ENCODE measurements at places on chromosomes 11 and 22. TPM values are rescaled to one million over a fixed set of nuclear protein-coding genes. Genes with fewer than 3 reads are reported as not detected.

GRCh38 chr11:110472858-110473257, 43.1 kb downstream of the FDX1 start:
- DNase-seq, result no peak

DNA sequence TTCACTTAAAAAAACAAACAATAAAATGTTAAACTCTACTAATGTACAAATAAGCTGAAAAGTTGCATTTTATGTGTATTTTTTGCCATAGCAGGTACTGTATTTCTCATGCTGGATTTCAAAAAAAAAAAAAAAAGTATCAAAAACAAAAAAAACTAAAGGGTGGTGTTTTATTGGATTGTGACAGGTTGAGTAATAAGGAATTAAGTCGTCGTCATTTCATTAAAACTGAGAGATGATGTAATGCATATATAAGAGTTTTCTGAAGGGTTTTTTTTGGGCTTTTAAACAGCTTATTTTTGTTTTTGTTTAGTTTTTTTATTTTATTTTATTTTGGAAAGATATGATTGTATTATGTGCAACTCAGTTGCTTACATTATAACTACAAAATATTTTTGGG, 10.9 kb upstream of the ADSL start:
- DNase-seq, result no peak

- no peak for DNase-seq
These were observed 31.8 kb downstream of the RNF169 start for GRCh38 chr11:74780248-74781005.

- DNase-seq, result peak; percentile 10
These were observed 48.7 kb upstream of the GRIK4 start for GRCh38 chr11:120462825-120463224.

- no peak for DNase-seq
These were observed 93.7 kb downstream of the STIM1 start for GRCh38 chr11:3949125-3949524.

DNA sequence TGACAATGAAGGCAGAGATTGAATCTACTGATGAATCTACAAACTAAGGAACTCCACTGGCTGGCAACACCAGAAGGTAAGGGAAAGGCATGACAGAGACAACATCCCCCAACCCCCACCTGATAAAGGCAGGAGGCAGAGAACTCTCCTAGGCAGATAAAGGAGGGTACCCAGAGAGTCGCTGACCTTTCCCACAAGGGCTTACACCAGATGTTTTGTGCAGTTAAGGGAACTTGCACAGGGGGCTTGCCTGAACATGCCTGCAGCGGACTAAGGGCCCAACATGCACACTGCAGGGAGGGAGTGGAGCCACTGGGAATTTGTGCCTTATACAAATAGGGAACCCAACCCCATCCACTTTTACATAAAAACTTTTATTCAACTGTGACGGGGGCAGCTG, 1996.9 kb upstream of the RAG2 start:
- no peak for DNase-seq

- DNase-seq, result peak; percentile 65
These were observed 62.4 kb downstream of the NECTIN1 start for GRCh38 chr11:119666463-119667131.

GRCh38 chr11:60870276-60870675, 2.9 kb downstream of the ZP1 start:
- DNase-seq, result no peak

DNA sequence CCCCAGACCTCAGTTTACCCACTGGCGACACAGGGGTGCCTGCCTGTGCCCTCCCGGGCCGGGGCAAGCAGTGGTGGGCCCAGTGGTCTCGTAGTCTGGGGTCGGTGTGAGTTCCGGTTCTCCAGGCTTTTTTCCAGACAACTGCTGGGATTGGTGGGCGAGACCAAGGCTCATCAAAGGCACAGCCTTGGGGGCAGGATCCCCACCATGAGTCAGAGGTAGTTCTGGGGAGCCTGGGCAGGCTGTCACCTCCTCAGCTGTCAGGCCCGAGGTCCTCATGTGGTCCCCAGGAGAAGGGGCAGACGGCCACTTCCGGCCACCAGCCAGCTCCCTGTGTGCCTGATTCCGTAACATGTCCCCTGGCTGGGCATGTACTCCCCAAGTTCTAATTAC, 827 bp upstream of the MUC2 start:
- DNase-seq, result no peak

GRCh38 chr11:120024586-120024985, 113.3 kb downstream of the TRIM29 start:
- DNase-seq, result no peak

- DNase-seq, result no peak
These were observed 22.1 kb downstream of the LMO2 start for GRCh38 chr11:33869481-33870422.

C1QTNF5 gene
- 38.7 TPM for polyA plus RNA-seq

CABP7 gene
- 0.28 TPM for polyA plus RNA-seq

PKP3 gene
- 16.1 TPM for polyA plus RNA-seq

MMP13 gene
- not detected for polyA plus RNA-seq

YIF1A gene
- polyA plus RNA-seq, result 26.3 TPM
